ENCODE measurements at places on chromosomes 2 and 18.

GRCh38 chr2:70706026-70706795, 61.8 kb downstream of the ADD2 start:
- no peak for DNase-seq

DNA sequence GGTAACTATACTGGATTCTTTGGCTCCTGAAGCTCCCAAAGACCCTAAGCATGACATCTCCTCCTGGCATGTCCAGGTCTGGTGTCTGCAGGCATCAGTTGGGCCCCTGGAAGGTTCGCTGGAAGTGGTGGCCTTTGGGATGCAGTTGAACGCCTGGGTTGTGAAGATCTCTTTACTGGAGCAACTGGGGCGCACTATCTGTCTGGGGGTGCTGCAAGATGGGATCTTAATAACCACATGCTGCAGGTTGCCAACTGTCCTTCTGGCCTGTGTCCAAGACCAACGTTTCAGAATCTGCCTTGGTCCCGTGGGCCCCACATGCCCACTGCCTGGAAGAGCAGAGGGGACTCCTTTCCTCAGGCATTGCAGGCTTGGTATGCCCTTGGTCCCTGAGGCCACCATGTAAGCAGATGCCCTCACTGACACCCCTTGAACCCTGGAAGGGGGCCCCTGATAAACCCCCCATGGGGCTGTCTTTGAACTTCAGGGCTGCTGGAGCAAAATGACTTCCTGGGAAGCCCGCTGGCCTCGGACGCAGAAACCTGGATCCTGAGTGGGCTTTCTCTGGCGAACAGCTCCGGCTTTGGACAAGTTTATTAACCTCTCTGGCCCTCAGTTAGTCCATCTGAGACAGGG, 101.9 kb downstream of the TWIST2 start:
- no peak for DNase-seq

- DNase-seq: no peak
These were observed 17.6 kb upstream of the DAW1 start for GRCh38 chr2:227853765-227854271.

DNA sequence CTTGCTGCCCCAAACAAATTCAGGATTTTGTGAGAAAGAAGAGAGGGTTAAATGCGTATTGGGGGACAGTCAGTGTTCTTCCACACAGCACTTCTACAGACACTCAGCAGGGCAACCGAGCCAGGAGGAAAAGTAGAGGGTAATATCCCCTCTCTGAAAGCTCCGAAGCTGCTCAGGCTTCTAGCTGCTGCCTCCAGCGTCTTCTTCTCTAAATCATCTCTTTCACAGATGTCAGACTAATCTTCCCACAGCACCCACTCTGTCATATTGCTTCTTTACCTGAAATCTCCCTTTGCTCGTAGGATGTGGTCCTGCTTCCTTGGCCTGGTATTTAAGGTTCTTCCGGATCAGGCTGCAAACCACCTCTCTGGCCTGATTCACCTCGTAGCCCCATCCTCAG, 117.6 kb upstream of the HAAO start:
- no peak for DNase-seq

DNA sequence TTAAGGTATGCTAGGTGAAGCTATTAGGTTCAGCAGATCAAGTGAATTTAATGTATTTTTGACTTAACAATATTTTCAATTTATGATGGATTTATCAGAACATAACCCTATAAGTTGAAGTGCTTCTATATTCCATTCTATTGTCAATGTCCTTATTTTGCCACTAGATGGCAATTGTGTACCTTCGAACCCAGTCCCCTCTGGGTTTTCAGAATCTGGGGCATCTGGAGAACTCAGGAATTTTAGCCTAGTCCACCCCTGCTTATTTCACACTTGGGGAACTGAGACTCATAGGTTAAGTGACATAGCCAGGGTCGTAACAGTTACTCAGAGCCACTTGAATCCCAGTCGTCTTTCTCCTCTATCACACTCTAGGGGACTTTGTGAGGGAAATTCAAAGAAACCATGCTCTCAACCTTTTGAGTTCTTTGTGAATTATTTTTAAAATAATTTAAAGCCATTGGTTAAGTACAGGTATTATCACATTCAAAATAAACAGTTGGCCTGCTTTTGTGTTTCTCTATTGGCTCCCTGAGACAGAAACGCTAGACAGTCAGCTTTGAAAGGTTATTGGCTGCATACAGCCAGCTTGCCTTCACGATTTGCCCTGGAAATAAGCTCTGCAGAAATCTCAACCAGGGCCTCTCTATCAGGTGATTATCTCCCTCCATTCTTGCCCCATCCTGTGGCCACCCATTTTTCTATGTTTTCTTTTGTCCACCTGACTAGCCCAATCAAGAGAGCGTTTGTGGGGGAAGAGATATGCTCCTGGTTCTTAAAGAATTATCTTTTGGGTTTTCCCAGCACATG, 145.0 kb downstream of the TTC27 start:
- DNase-seq: no peak

DNA sequence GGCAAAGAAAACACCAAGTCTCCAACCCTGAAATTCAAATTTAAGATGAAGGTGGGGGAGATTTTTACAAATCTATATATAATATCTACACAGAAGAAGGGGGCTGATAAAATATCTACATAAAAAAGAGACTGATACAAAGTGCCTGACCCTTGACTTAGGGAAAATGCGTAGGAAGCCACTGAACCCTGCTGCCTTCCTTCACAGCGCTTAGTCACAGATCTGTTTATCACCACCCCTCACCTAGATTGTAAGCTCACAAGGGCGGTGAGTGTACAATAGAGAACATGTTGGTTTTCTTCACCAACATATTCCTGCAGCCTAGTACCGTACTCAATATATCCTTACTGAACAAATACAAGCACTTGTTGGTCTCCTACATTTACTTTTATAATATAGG, 54.3 kb downstream of the NOL10 start:
- DNase-seq: no peak

GRCh38 chr18:23825978-23826405, 136.7 kb downstream of the LAMA3 start:
- DNase-seq: no peak

DNA sequence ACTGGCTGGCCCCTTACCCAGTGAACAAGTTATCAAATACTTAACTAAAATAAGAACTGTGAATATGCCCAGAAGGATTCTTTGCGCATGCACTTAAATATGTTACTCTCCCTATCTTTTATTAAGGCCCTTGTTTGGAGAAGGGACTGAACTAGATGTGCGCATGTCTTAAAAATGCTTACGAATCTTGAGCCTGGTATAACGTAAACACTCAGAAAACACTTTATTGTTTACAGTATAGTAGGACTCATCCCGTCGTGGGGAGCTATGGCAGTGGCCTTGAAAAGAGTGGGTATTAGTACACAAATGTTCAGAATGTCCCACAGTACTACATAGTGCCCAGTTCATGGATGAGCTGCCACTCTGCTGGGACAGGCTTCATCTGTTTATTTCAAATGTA, 75.9 kb upstream of the MAP4K3 start:
- DNase-seq: no peak
